ENCODE measurements at places on chromosomes 3 and 15.

DNA sequence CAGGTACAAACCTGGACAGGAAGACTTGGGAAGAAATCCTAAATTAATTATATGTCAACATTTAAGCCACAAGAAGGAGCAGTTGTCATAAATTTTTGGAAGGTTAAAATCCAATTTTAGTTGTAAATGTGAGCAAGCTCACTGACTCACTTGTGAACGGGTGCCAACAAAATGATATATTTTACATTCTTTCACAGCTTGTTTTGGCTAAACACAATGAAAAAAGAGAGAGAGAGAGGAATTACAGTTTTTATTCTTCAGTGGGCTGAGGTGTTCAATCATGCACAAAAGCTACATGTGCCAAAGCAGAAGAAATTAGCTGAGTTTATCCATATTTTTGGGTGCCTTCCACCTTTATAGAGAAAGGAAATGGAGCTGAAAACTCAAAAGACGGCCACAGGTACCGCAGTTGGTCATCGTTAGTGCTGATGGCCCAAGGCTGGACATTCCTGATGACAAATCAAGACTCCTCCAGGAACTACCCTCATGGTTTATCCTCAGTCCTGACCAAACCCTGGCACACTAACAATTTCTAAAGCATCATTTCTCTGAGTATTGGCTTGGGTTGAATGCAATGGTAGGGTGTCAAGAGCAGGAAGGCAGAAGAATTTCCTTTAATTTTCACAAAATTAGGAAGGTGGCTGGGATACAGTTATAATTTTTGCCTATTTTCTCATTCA lies 37.6 kb upstream of the WNT5A start:
- DNase-seq, result no peak

GRCh38 chr3:160446522-160447056 lies 3.0 kb downstream of the TRIM59 start:
- no peak for DNase-seq

GRCh38 chr15:97561529-97561928 lies 399.0 kb upstream of the ARRDC4 start:
- no peak for DNase-seq

DNA sequence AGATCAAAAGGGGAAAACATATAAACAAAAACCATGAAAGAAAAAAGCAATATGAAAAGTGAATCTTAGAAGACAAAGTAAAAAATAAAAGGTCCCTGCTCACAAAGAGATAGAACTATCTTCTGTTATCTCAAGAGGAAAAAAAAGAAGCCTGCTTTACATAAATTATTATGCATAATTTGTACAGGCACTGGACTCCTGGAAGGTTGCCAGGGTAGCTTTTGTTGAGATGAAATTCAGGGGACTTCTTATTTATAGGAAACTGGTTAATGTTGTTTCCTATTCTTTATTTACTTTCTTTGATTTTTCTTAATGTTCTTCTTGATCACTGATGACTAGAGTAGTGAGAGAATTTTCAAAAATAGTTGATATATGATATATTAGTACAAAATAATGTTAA lies 66.9 kb downstream of the PPM1L start:
- no peak for DNase-seq

DNA sequence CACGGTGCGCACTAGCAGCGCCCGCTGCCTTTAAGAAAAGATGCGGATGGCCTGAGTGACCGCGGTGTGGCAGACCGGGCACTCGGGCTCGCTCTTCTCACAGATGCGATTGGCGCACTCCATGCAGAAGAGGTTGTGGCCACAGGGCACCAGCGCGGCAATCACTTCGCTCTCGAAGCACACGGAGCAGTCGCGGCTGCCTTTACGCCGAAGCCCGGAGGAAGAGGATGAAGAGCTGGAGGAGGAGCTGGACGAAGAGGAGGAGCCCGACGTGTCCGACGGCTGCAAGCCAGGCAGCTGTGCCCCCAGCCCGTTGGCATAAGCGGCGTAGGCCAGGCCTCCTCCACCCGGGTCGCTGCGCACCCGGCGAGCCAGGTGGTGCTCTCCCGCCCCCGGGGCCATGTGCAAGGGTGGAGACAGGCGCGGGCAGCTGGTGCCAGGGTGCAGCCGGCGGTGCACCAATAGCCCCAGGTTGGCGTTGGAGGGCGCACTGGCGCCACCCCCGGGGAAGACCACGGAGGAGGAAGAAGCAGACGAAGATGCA lies 2.6 kb downstream of the MEX3B start:
- no peak for DNase-seq

All from thoracic aorta (tissue), 2 donors.